Hematopoietic multipotent progenitor cell treated with erythropoietin and hydrocortisone succinate and interleukin-3 and kit ligand, for 6 days (in vitro differentiated cells): ENCODE measurements at places on chromosomes 1 and 21.

- DNase-seq, result peak; percentile 67
Measured at GRCh38 chr1:18100491-18101063, 7.0 kb upstream of the IGSF21 start.

- DNase-seq, result no peak
Measured at GRCh38 chr1:27359822-27360158, 7.0 kb downstream of the MAP3K6 start.

- no peak for DNase-seq
Measured at GRCh38 chr1:180041582-180041981, 87.0 kb downstream of the CEP350 start.

DNA sequence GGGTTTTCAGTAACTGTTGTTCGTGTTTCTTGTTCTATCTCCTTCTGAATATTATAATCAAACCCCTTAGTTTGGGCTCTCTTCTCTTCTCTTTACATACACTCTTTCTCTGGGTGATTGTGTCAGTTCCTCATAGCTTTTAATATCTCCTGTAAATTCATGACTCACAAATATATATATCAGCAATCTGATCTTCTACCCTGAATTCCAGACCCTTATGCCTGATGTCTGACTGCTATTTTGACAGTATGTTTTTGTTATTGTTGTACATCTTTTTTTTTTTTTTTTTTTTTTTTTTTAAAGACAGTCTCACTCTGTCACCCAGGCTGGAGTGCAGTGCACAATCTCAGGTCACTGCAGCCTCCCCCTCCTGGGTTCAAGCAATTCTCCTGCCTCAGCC, 70.8 kb upstream of the MPC2 start:
- no peak for DNase-seq

- no peak for DNase-seq
Measured at GRCh38 chr1:209307846-209308245, 275.7 kb upstream of the CAMK1G start.

- peak; percentile 33 for DNase-seq
Measured at GRCh38 chr1:208461680-208462079, 217.5 kb upstream of the PLXNA2 start.

DNA sequence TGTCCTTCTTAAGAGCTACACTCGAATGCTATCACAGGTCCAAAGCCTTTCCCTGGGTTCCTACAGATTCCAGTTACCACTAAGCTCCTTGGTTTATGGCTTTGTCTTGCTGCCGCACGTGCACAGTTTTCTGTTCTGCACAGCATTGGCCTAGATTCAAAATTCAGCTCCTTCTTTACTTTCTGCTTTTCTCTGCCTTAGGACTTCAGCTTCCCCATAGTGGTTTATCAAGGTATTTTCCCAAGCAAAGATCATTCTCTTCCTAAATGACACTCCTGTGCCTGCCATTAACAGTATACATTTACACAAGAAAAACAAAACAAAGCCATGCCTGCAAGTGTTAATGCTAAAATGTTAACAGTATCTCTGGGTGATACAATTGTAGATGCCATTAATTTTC, 41.8 kb downstream of the PTPRU start:
- no peak for DNase-seq

GRCh38 chr1:167799747-167800146, 78.0 kb downstream of the MPZL1 start:
- DNase-seq, result no peak

DNA sequence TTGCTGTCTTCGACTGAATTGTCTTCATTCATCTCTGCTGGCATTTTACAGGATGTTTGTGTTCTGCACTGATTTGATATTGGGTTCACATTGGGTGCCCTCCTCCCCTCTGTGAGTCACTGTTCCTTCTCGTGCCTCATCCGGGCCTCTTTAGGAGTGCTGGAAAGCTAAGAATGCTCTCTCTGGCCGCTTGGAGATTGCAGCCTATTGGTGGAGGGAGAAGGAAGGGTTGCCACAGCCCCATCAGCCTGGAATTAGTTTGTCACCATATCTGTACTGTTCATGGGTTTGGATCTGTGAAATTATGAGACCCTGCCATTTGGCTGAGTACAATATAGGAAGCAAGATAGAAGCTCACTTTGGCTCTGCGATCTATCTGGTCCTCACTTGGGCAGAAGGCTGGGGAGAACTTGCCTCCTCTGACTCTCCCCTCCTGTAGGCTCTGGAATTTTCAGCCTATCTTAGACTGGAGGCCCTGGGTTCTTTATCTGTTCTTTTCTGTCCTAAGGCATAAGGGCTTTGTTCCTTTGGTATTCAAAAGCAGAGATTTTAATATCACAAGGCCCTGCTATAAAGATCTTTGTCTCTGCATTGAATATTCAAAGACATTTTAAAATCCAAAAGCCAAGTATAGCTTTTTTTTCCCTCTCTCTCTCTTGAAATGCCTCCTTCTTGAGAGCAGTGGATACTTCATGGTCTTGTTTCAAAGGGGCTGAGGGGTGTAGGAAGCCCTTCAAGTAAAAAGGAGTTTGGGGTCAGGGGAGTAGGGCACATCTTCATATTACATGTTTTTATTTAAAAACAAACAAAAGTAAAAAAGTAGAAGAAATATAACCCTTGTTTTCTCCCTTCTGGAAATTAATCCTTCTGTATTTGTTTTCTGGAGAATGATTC, 347.9 kb downstream of the ZP4 start:
- DNase-seq, result no peak

DNA sequence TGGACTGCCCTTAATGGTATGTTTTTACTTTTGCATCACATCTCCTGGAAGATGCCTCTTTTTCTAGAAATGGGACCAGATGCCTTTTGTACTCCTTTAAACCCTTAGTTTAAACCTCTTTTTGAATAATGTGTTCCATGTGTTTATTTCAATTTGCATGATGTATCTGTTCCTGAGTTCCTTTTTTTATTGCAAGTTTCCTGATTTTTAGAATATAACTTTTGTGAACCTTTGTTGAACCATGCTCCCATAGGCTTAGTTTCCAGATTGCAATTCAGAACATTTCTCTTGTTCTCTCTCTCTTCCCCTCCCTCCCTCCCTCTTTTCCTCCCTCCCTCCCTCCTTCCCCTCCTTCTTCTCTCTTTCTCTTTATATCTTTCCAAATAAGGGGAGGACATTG, 81.9 kb downstream of the RGL1 start:
- no peak for DNase-seq

- no peak for DNase-seq
Measured at GRCh38 chr1:63630238-63630637, 37.0 kb downstream of the PGM1 start.
